ENCODE measurements at places on chromosomes 12 and 14. TPM values are rescaled to one million over a fixed set of nuclear protein-coding genes. Genes with fewer than 3 reads are reported as not detected.

GRCh38 chr14:56952766-56953473 lies 142.6 kb upstream of the OTX2 start:
- H3K36me3 ChIP-seq, result no peaks in the 10 kb centered on the region
- no peak for DNase-seq
- no peak overlapping the region for H3K27ac ChIP-seq

GRCh38 chr14:103593577-103593976 lies 30.8 kb downstream of the COA8 start:
- peaks cover 2% of the 10 kb centered on the region for H3K4me1 ChIP-seq
- no peak overlapping the region for H3K4me3 ChIP-seq
- H3K27ac ChIP-seq, result no peak overlapping the region
- H3K27me3 ChIP-seq, result no peaks in the 10 kb centered on the region
- H3K36me3 ChIP-seq, result peaks cover 5% of the 10 kb centered on the region
- DNase-seq, result peak; percentile 12

GRCh38 chr12:84924981-84925380 lies 12.4 kb upstream of the SLC6A15 start:
- H3K36me3 ChIP-seq, result no peaks in the 10 kb centered on the region
- H3K4me1 ChIP-seq, result no peaks in the 10 kb centered on the region
- no peak for DNase-seq
- peaks cover 2% of the 10 kb centered on the region for H3K27me3 ChIP-seq

- no peak overlapping the region for H3K4me3 ChIP-seq
- H3K27ac ChIP-seq, result no peak overlapping the region
- DNase-seq, result no peak
- H3K36me3 ChIP-seq, result no peaks in the 10 kb centered on the region
These were observed 25.9 kb downstream of the SPX start for GRCh38 chr12:21551841-21552465.

GRCh38 chr14:60206837-60207533 lies 41.8 kb upstream of the DHRS7 start:
- no peak overlapping the region for H3K27ac ChIP-seq
- H3K4me3 ChIP-seq, result no peak overlapping the region
- DNase-seq, result no peak
- H3K27me3 ChIP-seq, result peaks cover 9% of the 10 kb centered on the region
- H3K4me1 ChIP-seq, result peaks cover 17% of the 10 kb centered on the region

DNA sequence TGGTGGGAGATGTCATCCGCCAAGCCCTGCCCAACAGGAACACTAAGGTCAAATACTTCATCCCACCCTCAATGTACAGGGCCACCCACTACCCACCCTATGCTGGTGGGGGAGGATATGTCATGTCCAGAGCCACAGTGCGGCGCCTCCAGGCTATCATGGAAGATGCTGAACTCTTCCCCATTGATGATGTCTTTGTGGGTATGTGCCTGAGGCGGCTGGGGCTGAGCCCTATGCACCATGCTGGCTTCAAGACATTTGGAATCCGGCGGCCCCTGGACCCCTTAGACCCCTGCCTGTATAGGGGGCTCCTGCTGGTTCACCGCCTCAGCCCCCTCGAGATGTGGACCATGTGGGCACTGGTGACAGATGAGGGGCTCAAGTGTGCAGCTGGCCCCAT lies 3.5 kb downstream of the B3GNT4 start:
- H3K27ac ChIP-seq, result no peak overlapping the region
- H3K4me1 ChIP-seq, result peaks cover 14% of the 10 kb centered on the region
- no peak overlapping the region for H3K4me3 ChIP-seq
- DNase-seq, result no peak
- H3K27me3 ChIP-seq, result peaks cover 16% of the 10 kb centered on the region
- H3K36me3 ChIP-seq, result peaks cover 25% of the 10 kb centered on the region

DNA sequence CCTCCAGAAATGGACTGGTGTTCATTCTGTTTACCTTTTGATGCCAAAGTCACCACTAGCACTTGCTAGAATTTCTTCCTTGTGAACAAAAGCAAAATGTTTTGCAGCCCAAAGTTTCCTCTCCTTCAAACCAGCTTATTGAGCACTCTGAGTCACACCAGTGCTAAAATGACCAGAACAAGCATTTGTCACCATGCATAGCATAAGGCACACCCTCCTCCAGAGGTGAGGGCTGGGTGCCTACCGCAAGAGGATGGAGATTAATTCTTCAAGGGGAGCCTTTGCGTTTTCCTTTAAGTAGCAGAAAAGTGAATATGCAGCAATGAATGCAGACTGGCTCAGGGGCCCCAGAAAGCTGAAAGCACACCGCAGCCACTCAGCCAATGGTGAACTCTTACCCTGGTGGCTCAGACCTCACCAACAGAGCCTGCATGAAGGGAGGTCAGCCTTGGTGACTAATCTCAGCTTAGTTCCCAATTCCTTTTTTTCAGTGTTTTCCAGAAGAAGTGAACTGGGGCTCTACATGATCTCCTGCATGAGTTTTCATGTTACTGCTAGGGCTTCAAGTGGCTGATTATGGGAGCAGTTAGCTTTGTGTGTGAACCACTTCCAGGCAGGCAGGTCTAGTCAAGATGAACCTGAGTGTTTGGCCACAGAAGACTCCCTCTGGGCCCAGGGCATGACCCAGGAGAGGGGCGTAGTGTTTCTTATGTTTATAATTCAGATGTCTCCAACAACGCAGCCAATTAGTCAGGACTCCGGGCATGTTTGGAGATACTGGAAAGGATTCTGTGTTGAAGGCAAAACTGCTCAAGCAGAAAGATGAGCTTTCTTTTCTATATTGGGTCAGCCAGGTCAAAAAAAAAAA lies 96.3 kb downstream of the PAX9 start:
- H3K27ac ChIP-seq, result no peak overlapping the region
- no peak for DNase-seq
- H3K27me3 ChIP-seq, result peaks cover 1% of the 10 kb centered on the region
- no peaks in the 10 kb centered on the region for H3K4me1 ChIP-seq

GRCh38 chr14:79510659-79511058 lies 700.6 kb downstream of the DIO2 start:
- H3K4me1 ChIP-seq, result no peaks in the 10 kb centered on the region
- H3K27me3 ChIP-seq, result no peaks in the 10 kb centered on the region
- no peak overlapping the region for H3K4me3 ChIP-seq

GRCh38 chr12:132389026-132389425 lies 59.6 kb upstream of the GALNT9 start:
- no peaks in the 10 kb centered on the region for H3K4me1 ChIP-seq
- peaks cover 19% of the 10 kb centered on the region for H3K27me3 ChIP-seq
- no peak overlapping the region for H3K4me3 ChIP-seq
- no peak overlapping the region for H3K27ac ChIP-seq
- no peak for DNase-seq

DNA sequence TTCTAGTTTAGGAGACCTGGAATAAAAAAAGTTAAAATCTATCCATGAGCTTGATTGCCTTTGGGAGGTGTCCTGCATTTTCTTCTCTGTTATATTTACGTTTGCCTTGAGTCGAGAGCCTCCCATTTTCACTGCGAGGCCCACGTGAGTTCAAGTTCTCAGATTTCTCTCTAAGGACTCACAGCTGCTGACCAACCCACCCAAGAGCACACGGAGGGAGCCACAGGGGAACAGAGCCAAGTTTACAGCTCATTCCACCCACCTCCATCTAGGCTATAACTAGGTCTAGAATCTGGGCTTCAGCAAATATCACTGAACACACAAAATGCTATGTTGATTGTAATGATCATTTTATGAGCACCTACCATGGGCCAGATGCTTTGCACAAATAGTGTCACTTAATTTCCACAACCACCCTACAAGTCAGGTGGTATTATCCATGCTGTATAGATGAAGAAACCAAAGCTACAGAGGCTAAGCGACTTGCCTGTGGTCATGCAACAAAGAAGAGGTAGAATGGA lies 16.7 kb downstream of the ALDH1L2 start:
- no peaks in the 10 kb centered on the region for H3K36me3 ChIP-seq
- H3K27me3 ChIP-seq, result no peaks in the 10 kb centered on the region
- H3K4me3 ChIP-seq, result no peak overlapping the region
- DNase-seq, result no peak

DNA sequence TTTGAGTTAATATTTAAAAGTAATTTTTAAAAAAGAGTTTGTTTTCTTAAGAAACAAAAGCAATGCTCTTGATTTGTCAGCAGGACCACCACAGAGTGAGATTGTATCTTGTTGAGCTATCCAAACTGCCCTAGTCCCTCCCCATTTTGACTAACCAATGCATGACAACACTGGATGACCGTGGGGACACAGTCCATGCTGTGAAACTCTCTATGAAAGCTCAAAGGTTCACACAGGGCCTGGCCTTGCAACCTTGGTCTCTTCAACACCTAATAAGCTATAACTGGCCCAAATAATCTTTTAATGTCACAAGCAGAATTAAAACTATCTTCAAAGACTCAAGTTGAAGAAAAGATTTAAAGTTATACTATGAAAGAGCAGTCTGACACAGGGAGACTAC lies 13.5 kb downstream of the ETFRF1 start:
- no peak overlapping the region for H3K4me3 ChIP-seq
- H3K27me3 ChIP-seq, result no peaks in the 10 kb centered on the region
- peaks cover 9% of the 10 kb centered on the region for H3K4me1 ChIP-seq
- H3K27ac ChIP-seq, result no peak overlapping the region
- DNase-seq, result no peak
- H3K36me3 ChIP-seq, result peaks cover 12% of the 10 kb centered on the region

GRCh38 chr14:78967111-78967809 lies 797.1 kb downstream of the NRXN3 start:
- H3K4me3 ChIP-seq, result no peak overlapping the region
- DNase-seq, result no peak
- H3K27me3 ChIP-seq, result peaks cover 2% of the 10 kb centered on the region
- no peaks in the 10 kb centered on the region for H3K36me3 ChIP-seq
- H3K27ac ChIP-seq, result no peak overlapping the region

- no peak overlapping the region for H3K4me3 ChIP-seq
- H3K36me3 ChIP-seq, result no peaks in the 10 kb centered on the region
- no peak overlapping the region for H3K27ac ChIP-seq
- H3K4me1 ChIP-seq, result peaks cover 29% of the 10 kb centered on the region
These were observed 3.4 kb downstream of the PLEKHG3 start for GRCh38 chr14:64707661-64708060.

DNA sequence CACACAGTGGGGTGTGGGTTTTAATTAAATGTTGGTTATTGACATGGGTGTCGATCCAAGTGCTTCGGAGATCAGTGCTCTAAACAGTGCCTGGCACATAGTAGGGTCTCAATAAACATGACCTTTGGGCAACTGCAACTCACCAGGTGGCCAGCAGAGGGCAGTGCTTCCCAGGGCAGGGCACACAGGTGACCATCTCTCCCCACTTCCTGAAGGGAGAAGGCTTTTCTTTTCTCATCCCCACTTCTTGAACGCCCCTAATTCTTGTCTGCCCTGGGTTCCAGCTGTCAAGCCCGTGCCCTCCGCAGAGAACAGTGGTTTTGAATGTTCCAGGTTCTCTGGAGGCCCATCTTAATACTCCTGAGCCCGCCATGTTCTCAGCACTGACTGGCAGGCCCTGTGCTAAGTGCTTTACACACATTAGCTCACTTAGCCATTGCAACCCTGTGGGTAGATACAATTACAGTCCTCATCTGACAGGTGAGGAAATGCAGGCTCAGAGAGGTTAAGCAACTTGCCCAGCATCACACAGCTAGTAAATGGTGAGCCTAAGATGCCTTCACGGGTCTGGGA lies 16.3 kb downstream of the RAPGEF3 start:
- no peaks in the 10 kb centered on the region for H3K27me3 ChIP-seq
- peak; percentile 84 for DNase-seq
- no peak overlapping the region for H3K4me3 ChIP-seq
- no peaks in the 10 kb centered on the region for H3K36me3 ChIP-seq

- no peak for DNase-seq
- H3K36me3 ChIP-seq, result peaks cover 45% of the 10 kb centered on the region
- H3K27ac ChIP-seq, result peak overlapping the region; percentile 97
- H3K27me3 ChIP-seq, result no peaks in the 10 kb centered on the region
These were observed 43.8 kb upstream of the PNMA1 start for GRCh38 chr14:73757876-73758391.

- H3K4me1 ChIP-seq, result no peaks in the 10 kb centered on the region
- H3K27me3 ChIP-seq, result peaks cover 12% of the 10 kb centered on the region
- DNase-seq, result peak; percentile 54
- H3K27ac ChIP-seq, result no peak overlapping the region
- H3K36me3 ChIP-seq, result no peaks in the 10 kb centered on the region
These were observed 104.6 kb downstream of the GALC start for GRCh38 chr14:87888136-87888999.

- H3K27me3 ChIP-seq, result peaks cover 2% of the 10 kb centered on the region
- H3K4me3 ChIP-seq, result no peak overlapping the region
- DNase-seq, result peak; percentile 43
- no peaks in the 10 kb centered on the region for H3K36me3 ChIP-seq
- no peak overlapping the region for H3K27ac ChIP-seq
- H3K4me1 ChIP-seq, result no peaks in the 10 kb centered on the region
These were observed 63.3 kb upstream of the HSPB8 start for GRCh38 chr12:119115296-119115905.

DNA sequence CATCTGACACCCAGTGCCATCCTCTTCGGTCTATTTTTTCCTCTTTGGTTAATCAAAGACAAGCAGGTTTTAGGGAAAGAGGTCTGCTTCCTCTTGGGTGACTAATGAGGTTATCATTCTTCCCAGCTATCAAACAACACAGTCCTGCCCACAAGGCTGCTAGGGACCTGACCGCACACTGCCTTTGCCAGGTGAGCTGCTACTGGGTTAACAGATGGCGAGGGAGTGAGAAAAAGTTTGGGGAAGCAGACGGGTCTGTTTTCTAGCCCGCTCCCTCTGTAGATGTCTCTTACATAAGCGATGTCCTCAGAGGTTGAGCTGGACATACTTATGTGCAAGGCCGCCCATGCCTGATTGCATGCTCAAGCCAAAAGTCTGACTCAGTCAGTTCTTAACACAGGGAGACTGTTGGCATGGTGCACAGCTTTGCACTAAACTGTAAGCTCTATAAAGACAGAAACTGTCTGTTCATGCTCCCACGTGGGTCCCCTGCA lies 94.1 kb downstream of the SLC15A4 start:
- DNase-seq, result no peak
- no peaks in the 10 kb centered on the region for H3K36me3 ChIP-seq
- H3K27ac ChIP-seq, result no peak overlapping the region
- H3K27me3 ChIP-seq, result peaks cover 7% of the 10 kb centered on the region
- H3K4me3 ChIP-seq, result no peak overlapping the region

GRCh38 chr12:122062832-122063693 lies 15.5 kb upstream of the MLXIP start:
- peaks cover 12% of the 10 kb centered on the region for H3K4me1 ChIP-seq
- no peak overlapping the region for H3K27ac ChIP-seq
- peaks cover 2% of the 10 kb centered on the region for H3K36me3 ChIP-seq
- H3K4me3 ChIP-seq, result no peak overlapping the region
- no peaks in the 10 kb centered on the region for H3K27me3 ChIP-seq

Gene TAS2R9
- not detected for total RNA-seq

Gene OR4E2
- not detected for total RNA-seq

Gene CARMIL3
- 0.63 TPM for total RNA-seq

Gene ERP27
- total RNA-seq, result 3.4 TPM

Gene RPS6KA5
- 12.8 TPM for total RNA-seq

Gene SYCP3
- total RNA-seq, result 0.36 TPM

Gene SLC16A7
- 21.0 TPM for total RNA-seq

Gene ARHGDIB
- 771 TPM for total RNA-seq

Gene AMDHD1
- total RNA-seq, result 1.1 TPM

Gene SLC25A47
- total RNA-seq, result not detected

Gene FERMT2
- 0.77 TPM for total RNA-seq
